ENCODE measurements at places on chromosomes 2 and 18.

DNA sequence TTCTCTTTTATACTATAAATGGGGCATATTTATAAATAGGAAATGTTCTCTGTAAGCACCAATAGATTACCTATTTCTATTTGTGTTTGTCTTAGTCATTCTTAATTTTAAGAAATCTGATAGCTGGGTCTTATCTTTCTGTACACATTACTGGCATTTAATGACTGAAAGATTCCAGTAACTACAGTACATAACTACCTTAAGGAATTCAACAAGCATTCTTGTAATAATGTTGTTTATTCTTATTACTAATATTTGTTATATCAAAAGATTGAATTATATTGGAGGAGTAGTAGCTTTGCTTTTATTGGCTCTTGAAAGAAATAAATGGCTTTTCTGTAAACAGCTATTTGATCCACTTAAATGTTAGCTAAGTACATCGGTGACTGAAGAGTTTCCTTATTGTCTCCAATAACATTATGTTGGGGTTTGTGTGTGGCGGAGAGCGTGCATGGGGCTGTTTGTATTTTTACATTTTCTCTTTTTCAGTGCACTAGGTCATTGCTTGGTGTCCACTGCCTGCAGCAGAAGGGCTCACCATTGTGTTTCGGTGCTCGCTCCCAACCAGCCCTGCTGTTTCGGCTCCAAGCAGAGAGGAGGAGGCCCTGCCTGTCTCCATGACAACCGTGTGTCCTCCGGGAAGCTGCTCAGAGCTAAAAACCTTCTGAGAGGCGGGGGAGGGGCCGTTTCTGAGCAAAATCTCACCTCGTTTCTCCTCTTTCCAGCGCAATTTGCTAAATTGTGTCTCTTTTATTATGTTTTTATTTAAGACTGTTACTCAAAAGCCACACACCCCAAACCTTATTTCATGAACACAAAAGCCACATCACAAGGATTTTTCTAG, 112.5 kb upstream of the SLC38A11 start:
- no peak for DNase-seq

GRCh38 chr2:228526687-228527086, 345.2 kb upstream of the SPHKAP start:
- no peak for DNase-seq

DNA sequence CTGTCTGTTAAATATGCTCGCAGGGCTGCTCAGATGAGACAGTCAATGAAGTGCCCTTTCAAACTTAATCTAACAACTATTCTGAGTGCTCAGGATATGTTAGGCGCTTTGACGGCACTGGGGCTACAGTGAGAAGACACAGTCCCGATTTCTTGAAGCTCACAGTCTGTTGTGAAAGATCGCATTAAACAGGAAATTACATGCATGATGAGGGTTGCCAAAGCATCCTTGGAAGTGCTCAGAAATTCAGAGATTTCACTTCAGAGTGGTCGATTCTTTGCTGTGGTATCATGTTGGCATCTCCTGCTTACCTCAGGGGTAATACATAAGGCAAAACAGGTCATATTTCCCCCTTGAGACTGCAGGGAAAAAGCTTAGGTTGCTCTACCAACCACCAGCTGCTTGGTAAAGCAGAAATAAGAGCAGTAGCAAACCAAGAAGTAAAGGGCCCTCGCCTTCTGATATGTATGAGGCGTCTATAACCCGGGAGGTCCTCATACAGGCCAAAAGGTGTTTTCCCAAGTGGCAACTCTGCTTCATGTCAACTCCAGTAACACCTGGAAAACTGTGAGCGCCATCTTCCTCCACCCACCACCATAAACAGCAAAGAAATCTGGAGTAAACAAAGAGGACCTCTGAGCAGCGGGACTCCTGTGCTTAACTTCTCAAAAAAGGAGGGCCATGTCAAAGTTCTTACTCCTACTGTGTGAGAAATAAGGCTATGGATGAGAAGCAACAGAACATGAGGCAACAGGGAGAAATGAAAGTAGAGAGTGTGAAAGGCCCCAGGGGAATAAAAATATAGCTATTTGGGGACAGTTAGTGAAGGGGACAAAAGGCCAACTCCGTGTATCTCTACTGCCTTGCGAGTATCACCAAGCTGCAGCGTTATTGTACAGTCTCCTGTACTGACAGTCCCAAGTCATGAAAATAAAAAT, 79.3 kb downstream of the CLHC1 start:
- no peak for DNase-seq

DNA sequence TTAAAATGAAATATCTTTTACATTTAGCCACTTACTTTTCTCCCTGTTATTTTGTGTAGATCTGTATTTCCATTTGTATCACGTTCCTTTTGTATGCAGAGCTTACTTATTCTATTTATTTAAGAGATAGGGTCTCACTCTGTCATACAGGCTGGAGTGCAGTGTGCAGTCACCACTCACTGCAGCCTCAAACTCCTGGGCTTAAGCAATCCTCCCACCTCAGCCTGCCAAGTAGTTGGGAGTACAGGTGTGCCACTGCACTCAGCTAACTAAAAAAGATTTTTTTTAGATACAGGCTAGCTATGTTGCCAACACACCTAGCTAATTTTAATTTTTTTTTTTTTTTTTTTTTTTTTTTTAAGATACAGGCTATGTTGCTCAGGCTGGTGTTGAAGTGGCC, 10.9 kb downstream of the PTPN18 start:
- DNase-seq, result no peak

DNA sequence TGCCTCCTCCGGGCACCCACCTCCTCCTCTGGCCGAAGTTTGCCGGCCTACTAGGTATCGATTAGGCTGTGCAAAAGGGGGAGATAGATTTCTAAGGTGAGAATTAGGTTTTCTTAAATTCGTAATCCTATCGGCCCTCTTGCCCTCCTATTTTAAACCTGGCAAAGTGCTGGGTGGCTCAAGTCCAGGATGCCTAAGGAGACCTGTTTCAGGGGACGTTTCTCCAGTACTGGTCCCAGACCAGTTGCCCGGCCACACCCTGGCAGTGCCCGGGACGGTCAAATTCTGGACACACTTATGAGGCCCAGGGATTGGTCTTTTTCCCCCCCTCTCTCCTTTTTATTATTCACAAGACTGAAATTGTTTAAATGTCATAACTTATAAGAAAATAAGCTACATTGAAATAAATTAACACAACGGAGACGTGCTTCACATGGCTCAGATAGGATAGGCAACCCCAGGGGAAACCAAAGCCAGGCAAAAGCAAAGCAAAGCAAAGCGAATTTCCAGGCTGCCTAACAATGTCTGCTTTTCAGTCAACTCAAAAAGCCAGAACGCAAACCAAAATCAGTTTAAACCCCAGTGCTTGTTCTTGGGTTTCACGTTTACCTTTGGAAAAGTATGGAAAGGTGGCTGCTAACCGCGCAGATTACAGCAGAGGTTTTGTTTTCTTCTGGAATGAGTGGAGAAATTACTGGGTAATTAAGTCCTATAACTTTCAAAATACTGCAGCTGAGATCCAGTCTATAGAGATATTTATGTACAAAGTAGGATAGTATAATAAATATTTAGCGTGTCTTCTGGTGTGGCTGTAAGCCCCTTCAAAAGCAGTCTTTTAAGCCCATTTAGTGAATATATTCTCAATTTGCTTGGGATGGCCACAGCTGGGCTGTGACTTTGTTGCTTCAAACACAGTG, 3.0 kb downstream of the GBX2 start:
- DNase-seq, result no peak

GRCh38 chr2:209687323-209687969, 84.2 kb upstream of the UNC80 start:
- no peak for DNase-seq

DNA sequence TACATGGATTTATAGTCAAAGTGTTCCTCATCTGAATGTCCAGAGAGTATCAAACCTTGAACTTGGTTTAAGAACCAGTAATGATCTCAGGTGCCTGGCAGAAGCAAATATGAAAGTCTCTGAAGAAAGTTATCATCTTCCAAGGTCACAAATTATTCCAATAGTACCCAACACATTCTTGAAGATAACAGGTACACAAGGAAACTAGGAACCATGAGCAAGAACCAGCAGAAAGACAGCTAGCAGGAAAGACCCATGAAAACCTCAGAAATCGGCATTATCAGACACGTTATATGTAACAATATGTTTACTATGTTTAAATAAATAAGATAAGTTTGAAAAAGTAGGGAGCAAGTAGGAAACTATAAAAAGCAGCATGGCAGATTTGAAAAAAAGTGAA, 5.9 kb upstream of the PRKAG3 start:
- DNase-seq, result no peak

DNA sequence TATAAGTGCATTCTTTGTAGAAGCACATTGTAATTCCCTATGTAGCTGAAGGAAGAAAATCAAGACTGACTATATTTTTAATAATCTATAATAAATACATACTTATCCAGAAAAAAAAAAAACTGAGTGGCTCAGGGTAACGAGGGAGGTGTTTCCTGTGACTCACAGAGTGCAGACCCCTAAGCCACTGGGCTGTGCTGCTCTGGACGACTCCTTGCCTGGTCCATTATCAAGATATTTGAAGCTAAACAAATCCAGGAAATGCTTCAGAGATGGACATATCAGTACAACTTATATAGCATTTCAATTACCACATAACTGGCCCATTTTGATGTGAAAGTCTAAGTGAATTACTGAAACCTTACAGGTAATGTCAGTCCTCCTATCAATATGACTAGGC, 80.6 kb downstream of the PIGN start:
- DNase-seq, result no peak

- DNase-seq, result no peak
Observed at GRCh38 chr2:38997781-38998180, 108.1 kb downstream of the ARHGEF33 start.

- DNase-seq, result no peak
Observed at GRCh38 chr2:22786817-22787216, 598.2 kb upstream of the KLHL29 start.

GRCh38 chr18:12012697-12013096, 31.4 kb downstream of the IMPA2 start:
- DNase-seq, result no peak
